ENCODE measurements at places on chromosomes 12 and 14.

GRCh38 chr14:24677956-24678355, 44.0 kb upstream of the GZMB start:
- no peak for DNase-seq

DNA sequence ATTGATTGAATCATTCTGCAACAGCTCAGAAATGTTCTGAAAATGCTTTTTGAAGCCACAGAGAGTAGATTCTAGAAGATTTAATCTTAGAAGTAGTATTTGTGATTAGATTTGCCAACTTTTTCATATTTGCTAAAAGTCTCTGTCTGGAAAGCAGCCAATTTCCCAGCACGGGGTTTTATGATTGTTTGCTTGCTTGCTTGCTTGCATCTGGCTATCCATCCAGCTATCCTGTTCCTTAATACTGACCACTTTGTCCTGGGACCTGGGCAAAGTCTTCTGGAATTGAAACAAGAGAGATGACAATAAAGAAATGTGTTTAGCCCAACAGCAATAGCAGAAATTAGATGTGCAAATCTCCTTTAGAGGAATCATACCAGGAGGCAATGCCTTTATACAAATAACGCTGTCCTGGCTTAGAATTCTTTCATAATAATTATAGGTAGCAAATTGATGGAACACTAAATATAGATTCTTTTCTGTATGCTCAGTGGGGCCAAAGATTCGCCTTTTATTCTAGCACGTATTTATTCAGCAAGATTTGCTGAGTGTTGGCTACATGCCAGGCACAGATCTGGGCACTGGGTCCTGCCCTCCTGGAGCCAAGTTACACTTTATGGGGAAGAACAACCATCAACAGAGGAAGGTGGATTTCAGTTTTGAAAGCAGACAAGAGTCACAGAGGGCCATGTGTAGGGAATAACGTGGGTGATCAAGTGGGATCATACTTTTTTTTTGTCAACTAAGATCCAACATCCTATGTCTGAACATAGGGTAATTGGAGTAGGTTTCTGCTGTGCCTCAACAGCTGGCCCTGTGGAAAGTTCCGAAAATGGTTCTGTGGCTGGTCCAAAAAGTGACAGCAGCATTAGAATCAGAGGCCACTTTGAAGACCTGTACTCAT, 25.3 kb downstream of the MYBPC1 start:
- no peak for DNase-seq

DNA sequence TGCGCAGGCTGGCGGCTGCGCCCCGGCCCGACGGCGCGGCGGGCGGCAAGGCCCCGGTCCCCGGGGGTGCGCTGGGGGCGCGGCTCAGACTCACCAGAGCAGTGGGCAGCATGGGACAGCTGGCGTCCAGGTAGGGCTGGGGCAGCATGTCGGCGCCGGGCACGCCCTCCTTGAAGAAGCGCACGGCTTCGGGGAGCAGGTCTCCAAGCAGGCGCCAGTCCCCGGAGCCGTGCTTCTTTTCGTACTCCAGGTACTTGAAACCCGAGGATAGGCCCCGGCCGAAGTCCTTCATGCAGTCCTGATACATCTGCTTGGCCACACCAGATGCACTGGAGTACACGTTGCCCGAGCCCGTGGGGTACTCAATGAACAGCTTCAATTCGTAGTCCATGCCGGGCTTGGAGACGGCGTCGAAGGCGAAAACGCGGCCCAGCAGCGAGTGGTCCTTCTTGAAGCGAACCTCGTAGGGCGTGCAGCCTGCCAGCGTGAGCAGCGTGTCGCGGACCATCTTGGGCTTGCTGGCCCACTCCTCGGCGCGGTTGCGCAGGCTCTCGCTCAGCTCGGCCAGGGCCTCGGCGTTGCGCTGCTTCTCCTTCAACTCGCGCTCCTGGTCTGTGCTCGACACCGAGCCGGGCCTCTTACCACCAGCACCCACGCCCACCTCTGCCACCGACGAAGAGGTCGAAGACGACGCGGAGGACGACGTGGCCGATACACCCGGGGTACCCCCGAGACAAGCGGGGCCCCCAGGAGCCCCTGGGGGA, 2.2 kb downstream of the IRF2BPL start:
- DNase-seq = no peak

DNA sequence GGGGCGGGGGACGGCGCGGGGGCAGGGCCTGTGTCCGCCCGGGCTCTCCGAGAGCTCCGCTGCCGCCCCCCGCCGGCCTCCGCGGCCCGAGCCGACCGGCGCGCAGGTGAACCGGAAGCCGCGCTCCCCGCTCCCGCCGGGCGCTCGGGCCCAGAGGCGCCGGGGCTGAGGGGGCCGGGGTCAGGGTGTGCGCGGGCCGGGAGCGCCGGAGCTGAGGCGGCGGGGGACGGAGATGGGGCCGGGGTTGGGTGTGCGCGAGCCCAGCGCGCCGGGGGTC, 431 bp downstream of the HIP1R start:
- DNase-seq = no peak

GRCh38 chr12:25320123-25321006, 69.6 kb upstream of the KRAS start:
- no peak for DNase-seq

DNA sequence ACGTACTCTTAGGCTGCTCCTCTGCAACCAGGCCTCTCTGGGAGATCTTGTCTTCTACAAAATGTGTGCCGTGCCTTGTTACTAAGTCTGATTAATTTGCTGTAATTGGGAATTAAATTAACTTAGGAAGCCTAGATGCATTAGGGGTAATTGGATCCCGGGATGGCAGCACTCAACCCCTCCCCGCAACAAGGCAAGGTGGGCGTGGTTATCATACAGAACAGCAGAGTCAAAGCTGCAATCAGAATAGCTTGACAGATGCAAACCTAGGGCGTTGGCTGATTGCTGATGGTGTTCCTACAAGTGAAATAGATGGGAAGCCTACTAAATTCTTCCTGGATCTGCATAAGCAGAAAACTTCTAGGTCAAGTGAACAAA, 34.5 kb upstream of the NFYB start:
- DNase-seq = no peak

DNA sequence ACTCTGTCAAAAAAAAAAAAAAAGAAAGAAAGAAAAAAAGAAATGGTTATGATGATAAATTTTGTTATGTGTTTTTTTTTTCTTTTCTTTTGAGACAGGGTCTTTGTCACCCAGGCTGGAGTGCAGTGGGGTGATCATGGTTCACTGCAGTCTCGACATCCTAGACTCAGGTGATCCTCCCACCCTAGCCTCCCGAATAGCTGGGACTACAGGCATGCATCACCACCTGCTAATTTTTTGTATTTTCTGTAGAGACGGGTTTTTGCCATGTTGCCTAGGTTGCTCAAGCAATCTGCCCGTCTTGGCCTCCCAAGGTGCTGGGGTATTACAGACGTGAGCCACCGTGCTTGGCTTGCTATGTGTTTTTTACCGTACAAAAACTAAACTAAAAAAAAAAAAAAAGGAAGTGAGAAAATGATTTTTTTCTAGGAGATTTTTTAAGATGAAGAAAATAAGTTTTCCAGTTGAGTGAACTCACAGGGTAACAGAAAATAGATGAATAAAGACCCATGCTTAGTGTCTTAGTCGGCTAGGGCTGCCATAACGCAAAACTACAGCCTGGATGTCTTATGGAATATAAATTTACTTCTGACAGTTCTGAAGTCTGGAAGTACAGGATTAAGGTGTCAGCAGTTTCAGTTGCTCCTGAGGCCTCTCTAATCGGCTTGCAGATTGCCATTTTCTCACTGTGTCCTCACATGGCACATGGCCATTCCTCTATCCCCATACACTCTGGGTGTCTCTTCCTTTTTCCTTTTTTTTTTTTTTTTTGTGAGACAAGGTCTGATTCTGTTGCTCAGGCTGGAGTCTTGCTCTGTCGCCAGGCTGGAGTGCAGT, 13.2 kb upstream of the APOF start:
- DNase-seq = no peak

DNA sequence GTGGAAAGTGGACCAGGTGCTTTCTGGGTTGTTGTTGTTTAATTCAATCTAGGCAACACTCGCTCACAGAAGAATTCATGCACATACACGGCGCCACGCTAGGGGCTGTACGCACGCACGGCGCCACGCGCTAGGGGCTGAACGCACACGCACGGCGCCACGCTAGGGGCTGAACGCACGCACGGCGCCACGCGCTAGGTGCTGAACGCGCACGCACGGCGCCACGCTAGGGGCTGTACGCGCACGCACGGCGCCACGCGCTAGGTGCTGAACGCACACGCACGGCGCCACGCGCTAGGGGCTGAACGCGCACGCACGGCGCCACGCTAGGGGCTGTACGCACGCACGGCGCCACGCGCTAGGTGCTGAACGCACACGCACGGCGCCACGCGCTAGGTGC, 54.3 kb downstream of the NINJ2 start:
- DNase-seq = no peak

GRCh38 chr12:65649126-65649525, 175.2 kb upstream of the HMGA2 start:
- peak; percentile 99 for DNase-seq

DNA sequence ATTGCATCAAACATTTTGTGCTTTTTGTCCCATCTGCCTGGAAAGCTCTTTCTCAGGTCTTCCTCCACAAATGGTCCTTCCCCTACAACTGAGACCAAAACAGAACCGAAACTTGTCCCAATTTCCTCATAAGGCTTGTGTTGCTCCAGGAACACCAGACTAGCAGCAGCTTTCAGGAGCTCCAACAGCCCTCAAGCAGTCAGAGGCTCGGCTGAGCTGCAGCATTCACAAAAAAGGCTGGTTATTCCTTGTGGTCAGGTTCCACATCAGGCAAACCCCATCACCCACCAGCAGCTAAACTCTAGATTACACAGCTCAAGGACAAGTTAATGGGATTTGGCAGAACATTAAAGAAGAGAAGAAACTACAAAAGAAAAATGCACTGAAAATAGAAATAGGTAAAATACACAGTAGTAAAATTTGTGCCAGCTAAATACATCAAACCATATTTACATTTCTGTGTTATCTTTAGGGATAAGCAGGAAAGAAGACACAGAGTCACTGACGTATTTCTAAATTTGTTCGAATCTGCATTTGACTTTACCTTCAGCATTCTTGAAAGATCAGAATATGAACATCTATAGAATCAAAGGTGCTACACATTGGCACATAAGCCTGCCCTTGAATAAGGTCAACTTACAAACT, 141.2 kb downstream of the STXBP6 start:
- DNase-seq = no peak

DNA sequence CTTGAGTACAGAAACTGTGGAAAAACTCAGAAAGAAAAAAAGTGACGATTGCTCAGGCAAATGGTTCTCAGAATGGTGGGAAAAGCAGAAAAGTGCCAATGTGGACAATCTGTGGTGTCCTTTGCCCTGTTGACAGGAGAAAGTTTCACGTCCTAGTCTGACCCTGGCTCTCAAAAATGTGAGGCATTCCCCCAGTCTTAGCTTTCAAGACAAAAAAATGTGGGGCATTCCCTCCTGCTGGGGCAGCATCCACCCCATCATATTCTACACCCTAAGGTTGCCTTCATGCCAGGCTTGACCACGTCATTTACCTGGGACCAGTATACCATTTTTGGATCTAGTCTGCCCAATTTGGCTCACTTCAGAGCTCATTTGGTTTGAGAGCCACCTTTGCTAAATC, 20.7 kb upstream of the ANAPC7 start:
- DNase-seq = no peak

- DNase-seq = no peak
These were observed 475.6 kb upstream of the SOX5 start for GRCh38 chr12:24424889-24425600.

DNA sequence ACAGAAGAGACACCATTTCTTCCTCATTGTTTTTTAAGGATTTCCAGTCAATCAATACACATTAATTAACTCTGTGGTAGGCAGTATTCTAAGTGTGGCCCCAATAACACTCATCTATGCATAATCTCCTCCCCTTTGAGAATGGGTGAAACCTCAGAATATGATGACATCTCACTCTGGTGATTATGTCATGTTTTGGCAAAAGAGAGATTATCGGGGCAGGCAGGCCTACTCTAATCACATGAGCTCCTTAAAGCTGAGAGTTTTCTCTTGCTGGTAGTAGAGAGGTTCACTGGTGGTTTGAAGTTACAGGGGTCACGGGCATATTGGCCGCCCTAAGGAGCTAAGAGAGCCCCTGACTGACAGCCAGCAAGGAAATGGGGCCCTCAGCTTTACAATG, 7.1 kb upstream of the LGMN start:
- peak; percentile 36 for DNase-seq

- DNase-seq = no peak
These were observed 134.4 kb upstream of the NUDT4 start for GRCh38 chr12:93243382-93243688.

DNA sequence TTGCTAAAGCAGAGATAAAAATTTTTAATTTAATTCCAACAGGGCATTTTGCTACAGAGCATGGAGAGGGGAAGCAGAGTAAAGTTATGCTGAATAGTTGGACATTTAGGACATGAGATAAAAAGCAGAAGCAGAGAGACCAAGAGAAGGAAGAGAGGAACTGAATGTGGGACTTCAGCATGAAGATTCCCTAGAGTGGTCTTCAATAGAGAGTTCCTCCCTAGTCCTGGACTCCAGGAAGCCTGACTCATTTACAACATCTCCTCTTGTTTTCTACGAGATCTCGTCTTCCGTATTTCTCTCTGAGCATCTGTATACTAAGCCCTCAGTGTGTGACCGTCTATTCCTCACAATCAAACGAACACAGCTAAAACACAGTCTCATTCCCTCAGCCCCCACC, 35.2 kb upstream of the IFT81 start:
- no peak for DNase-seq

DNA sequence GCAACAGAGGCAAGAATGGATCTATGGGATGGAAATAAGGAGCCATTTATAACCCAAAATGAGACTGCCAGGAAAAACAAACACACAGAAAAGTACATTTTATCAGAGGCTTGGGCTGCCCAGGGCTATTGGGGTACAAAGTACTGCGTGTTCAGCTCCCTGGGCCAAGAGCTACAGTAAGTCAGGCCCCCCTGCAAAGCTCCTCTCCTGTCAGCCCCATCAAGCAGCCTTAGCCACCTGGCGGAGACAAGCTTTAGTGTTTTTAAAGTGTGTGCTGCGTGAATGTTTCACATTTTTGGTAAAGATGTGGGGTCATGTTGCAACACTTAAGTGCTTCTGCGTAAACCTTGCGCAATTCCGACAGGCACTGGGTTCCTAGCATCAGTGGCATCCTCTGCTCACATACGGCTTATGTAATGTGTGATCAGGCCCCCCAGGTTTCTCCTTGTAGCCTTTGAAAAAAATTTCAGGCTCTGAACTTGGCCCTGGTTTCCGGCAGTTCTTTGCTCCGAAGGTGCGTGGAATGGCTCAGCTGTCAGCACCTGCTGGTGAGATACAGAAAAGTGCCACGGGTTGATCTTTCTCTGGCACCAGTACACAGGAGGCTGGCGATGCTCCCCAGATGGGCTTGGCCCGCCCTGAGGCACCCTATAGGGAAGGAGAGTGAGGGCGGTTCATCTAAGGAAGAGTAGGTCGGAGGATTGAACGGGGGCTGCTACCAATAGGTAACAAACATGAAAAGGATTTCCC, 198.7 kb upstream of the EEA1 start:
- no peak for DNase-seq

GRCh38 chr12:21248679-21249078, 86.0 kb downstream of the SLCO1A2 start:
- DNase-seq = peak; percentile 15

GRCh38 chr12:5226581-5226980, 182.9 kb downstream of the KCNA5 start:
- no peak for DNase-seq
